ENCODE measurements at places on chromosomes 16 and 17.

- DNase-seq, result no peak
Observed at GRCh38 chr17:77543801-77544200, 403.0 kb downstream of the SEC14L1 start.

DNA sequence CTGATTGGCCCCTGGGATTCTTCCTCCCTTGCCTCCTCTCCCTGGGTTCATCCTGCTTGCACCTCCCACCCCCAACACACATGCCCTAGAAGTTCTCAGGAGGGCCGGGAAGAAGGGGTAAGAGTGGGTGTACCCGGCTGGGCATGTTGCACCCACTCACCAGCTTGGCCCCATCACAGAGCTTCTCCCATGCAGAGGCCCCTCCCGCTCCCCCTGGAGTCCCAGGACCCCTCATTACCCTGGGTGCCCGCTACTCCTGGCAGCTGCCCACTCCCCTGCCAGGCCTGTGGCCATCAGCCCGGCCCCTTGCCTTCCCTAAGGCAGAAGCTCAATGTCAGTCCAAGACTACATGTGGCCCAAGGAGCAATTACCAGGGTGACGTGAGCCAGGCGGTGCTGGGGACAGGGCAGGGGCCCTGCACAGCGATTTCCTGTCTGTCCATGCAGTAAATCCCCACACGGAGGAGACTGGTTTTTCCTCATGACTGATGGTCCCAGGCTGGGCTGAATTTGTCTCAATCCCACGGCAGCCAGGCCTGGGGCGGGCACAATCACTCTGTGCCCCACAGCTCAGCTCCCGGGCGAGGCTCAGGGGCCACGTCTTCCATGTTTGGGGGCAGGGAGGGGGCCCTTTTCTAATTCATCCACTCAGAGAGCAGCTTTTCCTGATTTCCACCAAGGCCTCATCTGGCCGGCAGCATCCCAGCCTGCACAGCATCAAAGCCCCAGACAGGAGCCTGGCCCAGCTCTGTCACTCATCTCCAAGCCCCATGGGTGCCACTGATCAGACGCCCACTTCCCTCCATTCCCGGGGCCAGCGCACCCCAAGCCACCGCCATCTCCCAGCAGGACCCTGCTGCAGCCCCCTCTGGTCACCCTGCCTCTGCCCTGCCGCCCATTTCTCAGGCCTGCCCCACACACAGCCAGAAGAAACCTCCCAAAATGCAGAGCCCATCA, 234.7 kb downstream of the KATNIP start:
- DNase-seq, result no peak

- no peak for DNase-seq
Observed at GRCh38 chr17:71428897-71429296, 691.9 kb upstream of the SOX9 start.

DNA sequence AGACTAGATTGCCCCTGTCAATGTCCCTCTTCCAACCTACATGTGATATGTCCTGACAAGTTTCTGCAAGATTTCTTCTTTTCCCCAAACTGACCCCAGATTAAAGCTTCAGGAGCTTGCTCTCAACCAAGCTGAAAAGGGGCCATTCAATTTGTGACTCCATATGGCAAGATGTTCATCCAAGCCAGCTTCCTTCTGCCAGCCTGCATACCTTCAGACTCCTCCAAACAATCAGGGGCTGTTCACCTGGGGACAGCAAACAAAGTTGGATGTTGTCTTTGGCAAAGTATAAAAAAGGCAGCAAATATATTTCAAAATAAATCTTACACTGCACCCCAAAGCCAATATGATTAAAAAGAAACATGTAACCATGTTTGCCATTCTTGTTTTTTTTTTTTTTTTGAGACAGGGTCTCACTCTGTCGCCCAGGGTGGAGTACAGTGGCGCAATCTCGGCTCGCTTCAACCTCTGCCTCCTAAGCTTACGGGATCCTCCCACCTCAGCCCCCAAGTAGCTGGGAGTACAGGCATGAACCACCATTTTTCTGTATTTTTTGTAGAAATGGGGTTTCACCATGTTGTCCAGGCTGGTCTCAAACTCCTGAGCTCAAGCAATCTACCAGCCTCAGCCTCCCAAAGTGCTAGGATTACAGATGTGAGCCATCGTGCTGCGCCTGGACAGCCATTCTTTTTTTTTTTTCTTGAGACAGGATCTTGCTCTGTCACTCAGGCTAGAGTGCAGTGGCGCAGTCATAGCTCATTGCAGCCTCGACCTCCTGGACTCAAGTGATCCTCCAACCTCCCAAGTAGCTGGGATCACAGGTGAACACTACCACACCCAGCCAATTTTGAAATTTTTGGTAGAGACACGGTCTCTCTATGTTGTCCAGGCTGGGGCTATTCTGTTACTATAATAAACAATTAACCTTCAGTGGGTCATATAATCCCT, 50.0 kb upstream of the AKAP1 start:
- DNase-seq, result no peak

GRCh38 chr17:52201767-52202519, 43.4 kb upstream of the CA10 start:
- no peak for DNase-seq

DNA sequence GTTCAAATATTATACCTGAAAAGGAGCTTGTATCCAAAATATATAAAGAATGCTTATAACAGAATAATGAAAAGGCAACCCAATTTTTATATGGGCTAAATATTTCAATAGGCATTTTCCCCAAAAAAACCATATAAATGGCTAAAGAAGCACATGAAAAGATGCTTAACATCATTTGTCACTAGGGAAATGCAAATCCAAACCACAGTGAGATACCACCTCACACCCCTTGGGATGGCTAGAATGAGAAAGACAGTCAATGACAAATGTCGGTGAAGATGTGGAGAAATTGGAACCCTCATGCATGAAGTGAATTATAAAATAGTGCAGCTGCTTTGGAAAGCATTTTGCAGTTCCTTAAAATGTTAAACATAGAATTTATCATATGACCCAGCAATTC, 3.1 kb downstream of the TNFRSF13B start:
- DNase-seq, result no peak

DNA sequence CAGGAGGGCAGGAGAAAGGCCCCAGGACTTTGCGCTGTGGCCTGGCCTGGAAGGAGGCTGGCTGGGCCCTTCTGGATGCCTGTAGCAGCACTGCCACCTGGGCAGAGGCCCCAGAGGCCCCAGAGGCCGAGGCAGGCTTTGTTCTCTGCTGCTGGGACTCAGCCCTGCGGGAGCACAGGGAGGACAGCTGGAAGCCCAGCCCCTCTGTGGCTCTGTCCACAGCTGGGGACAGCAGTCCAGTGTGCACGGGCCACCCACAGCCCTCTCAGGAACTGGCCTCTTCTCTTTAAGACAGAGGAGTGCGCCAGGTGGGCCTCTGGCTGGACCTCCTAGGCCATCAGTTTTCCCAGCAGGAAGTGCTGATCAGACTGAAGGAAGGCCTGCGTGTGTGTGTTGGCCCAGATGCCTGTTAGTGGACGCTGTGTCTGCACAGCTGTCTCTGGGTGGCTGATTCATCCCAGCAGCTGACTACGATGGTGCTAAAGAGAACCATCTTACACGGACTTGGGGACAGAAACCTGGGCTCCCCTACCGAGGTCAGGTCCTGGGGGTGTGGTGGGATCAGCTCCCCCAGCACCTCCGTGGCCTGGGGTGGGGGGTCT, 26.9 kb upstream of the ZNF750 start:
- no peak for DNase-seq

- no peak for DNase-seq
Observed at GRCh38 chr17:62693616-62694409, 66.3 kb downstream of the MRC2 start.

GRCh38 chr17:60526726-60527125, 684 bp upstream of the APPBP2 start:
- DNase-seq, result no peak

DNA sequence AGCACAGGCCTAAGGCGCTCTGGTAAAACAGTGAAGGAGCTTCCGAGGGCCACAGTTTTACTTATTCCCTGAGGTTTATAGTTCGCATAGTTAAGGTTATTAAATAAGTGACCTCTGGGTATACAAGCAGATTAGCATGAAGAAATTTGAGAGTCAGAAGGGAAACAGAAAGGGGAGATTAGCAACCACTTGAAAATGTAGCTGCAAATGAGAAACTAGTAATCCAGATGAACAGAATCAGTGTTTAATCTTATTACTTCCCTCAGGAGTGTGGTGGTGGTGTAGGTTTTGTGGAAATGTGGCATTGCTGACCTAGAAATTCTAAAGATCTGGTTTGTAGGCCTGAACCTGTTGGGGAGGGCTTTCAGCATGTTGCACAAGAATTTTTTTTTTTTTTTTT, 130.4 kb downstream of the CCDC182 start:
- no peak for DNase-seq

DNA sequence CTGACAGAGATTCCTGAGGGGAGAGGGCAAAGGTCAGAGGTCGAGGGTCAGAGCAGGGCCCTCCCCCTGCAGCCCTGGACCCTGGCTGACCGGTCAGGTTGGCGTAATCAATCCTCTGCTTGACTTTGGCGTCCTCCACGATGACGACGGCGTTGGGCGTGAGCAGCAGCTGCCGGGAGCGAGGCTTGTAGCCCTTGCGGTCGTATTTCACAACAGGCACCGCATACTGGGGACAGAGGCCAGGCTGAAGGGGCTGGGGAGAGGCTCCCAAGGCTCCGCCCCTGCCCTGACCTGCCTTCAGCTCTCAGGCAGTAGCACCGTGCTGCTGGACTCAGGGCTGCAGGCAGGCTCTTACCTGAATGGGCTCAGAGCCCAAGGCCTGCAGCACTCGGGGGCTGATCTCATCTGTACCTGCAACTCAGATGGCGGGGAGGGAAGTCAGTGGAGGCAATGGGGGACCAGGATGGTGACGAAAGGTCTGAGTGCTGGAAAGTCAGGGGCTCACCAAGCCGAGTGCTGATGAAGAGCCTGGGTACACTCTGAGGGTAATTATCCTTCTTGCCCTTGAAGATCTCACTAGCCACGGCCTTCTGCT, 12.0 kb upstream of the CRK start:
- DNase-seq, result no peak

Data from SK-N-MC (cell line).